Endothelial cell of umbilical vein (primary cell): ENCODE measurements at places on chromosomes 6 and 20. TPM values are rescaled to one million over a fixed set of nuclear protein-coding genes. Genes with fewer than 3 reads are reported as not detected.
A peak's percentile ranks its signal among the peaks of the same experiment; 100 is the strongest.

RBPJL gene
- total RNA-seq, result not detected in 2 replicates

TPX2 gene
- 112 and 114 TPM in 2 replicates for total RNA-seq

MCM9 gene
- 14.1 and 14.6 TPM in 2 replicates for total RNA-seq

ACSS2 gene
- 40.7 and 48.5 TPM in 2 replicates for total RNA-seq

DNA sequence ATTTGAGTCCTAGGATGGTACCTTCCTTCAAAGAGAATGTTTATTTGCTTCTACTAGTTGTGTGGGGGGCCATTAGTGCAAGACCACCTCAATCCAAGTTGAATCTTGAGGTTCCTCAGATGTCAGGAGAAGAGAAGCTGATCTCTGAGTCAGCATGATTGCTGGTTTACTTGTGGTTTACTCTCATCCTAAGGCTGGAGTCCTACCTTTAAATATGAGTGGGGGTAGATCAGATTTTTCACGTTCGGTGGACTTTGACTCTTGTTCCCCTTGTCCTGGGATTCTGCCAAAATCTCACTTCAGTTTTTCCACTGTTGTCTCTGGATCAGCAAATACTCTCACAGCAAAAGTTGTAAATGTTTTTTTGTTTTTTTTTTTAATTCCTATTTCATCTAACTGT is 84.6 kb upstream of the F13A1 start:
- no peaks in the 10 kb centered on the region for H3K36me3 ChIP-seq
- DNase-seq, result no peak
- no peak overlapping the region for H3K27ac ChIP-seq

GRCh38 chr6:3940703-3941102 is 91.5 kb downstream of the FAM50B start:
- no peaks in the 10 kb centered on the region for H3K36me3 ChIP-seq
- no peak overlapping the region for H3K4me3 ChIP-seq
- peaks cover 9% of the 10 kb centered on the region for H3K27me3 ChIP-seq
- no peak for DNase-seq

DNA sequence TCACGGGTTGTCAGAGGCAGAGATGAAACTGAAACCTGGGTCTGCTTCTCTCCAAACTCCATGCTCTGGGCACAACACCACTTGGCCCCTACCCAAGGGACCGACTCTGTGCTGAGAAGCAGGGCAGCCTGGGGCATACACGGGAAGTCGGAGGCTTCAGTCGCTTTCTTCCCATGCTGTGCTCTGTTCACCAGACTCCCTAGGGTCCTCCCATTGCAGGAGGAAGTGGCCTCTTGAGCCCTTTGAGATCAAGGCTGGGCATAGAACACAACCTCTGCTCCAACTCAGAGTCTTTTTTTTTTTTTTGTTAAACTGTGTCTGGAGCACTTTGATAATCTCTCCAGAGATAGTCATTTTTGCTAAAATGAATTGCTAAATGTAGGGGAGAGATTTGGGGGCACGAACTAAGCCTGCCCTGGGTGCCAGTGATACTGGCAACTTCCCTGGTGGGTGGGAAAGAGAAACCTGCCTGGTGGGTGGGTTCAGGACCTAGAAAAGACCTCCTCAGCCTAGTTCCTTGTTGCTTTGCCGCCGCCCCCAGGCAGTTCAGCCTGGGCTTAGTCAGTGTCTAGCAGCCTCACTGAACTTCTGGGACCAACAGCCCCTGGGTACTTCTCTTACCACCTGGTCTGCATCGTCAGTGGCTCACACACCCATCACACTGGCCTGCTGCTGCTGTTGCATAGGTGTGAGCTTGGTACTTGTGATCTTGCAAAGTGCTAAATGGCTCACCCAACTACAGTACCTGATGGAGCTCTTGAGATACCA is 62.0 kb downstream of the PPP1R14C start:
- H3K4me1 ChIP-seq, result no peaks in the 10 kb centered on the region
- no peak for DNase-seq
- no peak overlapping the region for H3K27ac ChIP-seq
- H3K36me3 ChIP-seq, result no peaks in the 10 kb centered on the region

GRCh38 chr6:111686249-111686931 is 80.7 kb upstream of the TRAF3IP2 start:
- H3K4me3 ChIP-seq, result no peak overlapping the region
- peak; percentile 42 for DNase-seq

- peak overlapping the region; percentile 19 for H3K27ac ChIP-seq
- no peak overlapping the region for H3K4me3 ChIP-seq
- peak; percentile 68 for DNase-seq
Measured at GRCh38 chr6:25006565-25007001, 70.8 kb upstream of the RIPOR2 start.

DNA sequence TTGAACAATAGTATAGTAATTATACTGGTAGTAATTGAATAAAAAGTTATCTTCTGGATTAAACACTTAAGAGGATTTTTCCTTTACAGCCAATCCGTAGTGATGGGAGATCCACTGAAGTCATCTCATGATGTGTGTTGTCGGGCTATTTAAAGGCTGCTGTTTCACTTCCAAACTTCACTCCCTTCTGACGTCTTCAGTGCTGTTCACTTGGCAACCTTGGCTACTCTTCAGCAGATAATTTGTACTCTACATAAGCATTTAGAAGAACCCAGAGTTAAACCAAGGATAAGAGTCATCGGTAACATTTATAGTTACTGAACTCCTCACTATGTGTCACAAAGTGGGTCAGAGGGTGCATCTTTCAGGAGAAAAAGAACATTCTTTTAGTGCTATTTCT is 179.1 kb upstream of the EYA4 start:
- H3K4me1 ChIP-seq, result no peaks in the 10 kb centered on the region
- H3K27ac ChIP-seq, result no peak overlapping the region
- no peaks in the 10 kb centered on the region for H3K27me3 ChIP-seq
